ENCODE measurements at places on chromosomes 3 and 15.

DNA sequence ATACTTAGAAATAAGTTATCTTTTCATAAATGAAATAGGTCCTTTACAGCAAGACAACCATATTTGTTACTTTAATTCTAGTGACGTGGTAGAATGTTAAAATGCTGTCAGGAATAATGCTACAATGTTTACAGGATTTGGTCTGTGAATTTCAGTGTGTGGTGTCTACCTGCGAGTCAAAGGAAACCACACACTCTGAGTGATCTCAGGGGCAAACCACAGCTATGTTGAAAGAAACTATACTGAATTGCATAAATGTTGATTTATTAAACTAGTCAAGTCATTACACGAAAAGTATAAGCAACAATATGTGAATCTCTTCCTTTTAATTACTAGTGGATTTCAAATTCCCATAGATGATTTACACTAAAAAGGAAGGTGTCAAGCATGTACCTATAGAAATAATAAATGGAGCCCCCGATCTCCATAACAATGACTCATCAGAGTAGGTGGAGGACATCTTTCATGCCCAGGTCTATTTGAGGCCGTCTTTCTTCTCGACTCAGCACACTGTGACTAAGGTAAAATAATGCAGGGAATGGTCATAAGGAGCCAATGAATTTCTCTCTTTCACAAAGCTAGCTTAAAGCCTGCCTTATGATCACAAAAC lies 463.0 kb downstream of the ERC2 start:
- no peak for DNase-seq

- DNase-seq, result no peak
Measured at GRCh38 chr15:53068636-53069035, 278.5 kb upstream of the ONECUT1 start.

DNA sequence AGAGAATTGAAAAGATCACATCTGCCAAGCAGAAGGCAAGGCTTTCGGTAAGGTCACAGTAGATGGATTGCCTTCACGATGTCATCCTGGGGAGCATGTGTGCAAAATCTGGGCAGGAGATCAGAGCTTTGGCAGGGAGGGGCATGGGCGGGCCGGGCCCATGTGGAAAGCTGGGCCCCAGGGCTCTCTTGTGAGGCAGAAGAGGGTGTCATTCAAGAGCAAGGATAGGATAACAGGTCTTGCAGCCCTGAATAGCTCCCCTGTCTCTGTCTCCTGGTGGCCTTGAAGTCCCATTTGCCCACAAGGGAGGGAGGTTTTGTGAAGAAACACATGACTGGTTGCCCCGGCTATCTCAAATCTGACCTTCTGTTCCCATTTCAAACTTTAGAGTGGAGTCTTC lies 172.0 kb downstream of the OPA1 start:
- DNase-seq, result no peak

DNA sequence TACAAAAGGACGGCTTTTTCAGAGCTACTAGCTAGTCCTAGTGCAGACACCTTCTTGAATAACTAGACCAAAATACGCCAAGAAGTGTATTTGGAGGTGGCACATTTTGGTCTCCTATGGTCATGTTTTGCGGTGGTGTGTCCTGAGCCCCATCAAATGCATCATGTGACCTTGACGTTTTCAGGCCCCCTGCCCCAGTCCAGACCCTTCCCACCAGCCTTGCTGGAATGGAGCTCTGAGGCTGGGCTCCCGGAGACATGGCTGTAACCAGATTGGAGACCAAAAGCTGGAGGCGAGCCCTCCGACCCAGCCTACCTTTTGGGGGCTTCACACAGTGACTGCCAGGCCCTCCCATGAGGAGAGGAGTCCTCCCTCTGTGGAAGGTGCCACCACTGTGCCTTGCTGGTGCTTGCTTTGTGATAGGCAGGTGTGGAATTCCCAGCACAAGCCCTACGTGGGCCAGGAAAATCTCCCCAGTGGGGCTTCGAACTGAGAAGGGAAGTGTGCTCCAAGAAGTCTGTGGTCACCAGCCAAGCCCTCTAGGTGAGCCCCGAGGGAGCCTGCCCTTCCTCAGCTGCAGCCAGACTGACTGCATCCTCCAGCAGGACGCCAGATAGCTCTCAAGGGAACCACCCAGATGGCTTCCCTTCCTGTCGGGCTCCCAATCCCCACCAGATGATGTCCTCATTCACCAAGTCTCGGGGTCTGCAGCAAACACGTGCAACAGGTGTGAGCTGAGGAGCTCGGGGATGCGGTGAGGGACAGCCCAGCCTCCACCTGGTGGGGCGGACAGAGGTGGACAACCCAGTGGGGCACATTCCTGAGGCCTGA lies 126.2 kb downstream of the ASB7 start:
- no peak for DNase-seq

DNA sequence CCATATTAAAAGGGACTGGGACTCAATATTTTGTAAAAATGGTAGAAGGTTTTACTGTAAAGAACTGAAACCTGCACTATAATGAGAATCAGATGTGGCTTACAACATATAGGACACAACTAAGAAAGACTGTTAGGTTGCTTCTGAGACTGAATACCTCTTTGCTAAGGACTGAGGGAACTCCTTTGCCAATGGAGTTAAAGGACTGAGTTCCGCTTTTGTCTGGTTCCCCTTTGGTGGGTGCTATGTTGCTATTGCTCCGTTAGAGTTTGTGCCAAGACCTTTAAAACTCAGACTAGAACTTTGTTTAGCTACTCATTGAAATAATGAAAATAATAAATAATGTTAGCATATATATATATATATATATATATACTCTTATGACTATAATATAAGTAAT lies 147.8 kb upstream of the KCNMB2 start:
- no peak for DNase-seq

Data from CD4-positive, alpha-beta T cell treated with Interleukin-1 beta for 1 hour (primary cell).